ENCODE measurements at places on chromosomes 3 and 15.

DNA sequence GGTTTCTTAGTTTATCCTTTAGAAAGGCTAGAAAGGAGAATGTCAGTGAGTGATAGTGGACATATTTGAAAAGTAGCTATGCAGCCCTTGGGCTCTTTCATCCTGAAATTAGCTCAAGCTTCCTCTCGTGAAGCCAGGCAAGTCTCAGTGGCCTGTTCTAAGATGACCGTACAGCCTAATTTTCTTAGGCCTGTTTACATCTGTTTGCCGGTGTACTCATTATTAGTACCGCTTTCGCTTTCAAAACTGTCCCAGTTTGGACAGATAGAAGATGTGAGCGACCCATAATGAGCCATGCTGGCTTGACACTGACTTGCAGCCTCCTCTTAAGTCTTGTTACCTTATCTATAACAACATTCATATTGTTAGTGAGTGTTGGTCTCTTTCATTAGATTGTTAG is 5.7 kb upstream of the ARL14 start:
- DNase-seq = no peak

- DNase-seq = no peak
Observed at GRCh38 chr3:62798000-62798399, 77.2 kb downstream of the CADPS start.

DNA sequence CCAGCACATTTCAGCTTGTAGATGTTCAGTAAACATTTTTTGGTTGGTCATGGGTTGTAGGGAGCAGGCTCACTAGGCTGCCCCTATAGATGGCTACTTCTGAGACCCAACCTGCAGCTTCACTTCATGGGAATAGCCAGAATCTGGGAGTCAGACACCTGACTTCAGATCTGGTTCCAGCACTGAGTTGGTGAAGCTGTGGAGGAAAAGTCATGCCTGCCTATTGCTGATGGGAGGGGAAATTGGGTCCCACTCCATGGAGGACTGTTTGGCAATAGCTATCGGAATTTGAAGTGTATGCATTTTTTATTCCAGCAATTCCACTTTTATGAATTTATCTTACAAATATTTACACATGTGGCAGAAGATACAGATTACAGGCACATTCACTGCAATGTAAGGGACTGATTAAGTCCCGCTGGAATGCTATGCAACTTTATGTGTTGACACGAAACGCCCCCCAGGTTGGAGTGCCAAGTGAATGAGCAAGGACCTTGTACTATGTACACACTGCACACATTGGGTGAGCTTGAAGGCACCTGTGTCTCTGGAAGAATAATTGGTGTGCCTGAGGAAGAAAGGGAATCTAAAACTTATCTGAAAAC is 7.8 kb upstream of the CCR1 start:
- peak; percentile 36 for DNase-seq

DNA sequence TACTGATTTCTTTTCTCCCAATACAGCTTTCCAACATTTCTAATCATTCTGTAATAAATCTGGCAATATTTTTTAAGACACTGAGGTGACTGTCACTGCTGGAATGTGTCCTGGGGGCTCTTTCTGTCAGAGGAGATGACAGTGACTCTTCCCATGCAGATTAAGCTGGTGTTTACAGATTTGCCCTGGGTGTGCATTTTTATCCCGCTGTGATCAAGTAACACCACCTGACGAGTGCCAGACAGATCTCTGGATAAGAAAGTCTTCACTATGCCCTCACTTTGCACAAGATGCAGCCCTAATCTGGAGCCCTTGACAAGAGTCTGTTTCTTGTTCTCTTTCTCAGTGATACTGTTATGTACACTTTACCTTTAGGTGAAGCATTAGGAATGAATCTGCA is 477.7 kb downstream of the ZIC1 start:
- no peak for DNase-seq

- DNase-seq = no peak
Observed at GRCh38 chr15:100118546-100118945, 223.2 kb downstream of the ADAMTS17 start.

GRCh38 chr3:154356009-154356408 is 31.7 kb upstream of the DHX36 start:
- DNase-seq = no peak

- DNase-seq = no peak
Observed at GRCh38 chr3:172467170-172467824, 19.0 kb upstream of the GHSR start.

GRCh38 chr3:152226176-152226575 is 42.6 kb upstream of the MBNL1 start:
- DNase-seq = no peak

DNA sequence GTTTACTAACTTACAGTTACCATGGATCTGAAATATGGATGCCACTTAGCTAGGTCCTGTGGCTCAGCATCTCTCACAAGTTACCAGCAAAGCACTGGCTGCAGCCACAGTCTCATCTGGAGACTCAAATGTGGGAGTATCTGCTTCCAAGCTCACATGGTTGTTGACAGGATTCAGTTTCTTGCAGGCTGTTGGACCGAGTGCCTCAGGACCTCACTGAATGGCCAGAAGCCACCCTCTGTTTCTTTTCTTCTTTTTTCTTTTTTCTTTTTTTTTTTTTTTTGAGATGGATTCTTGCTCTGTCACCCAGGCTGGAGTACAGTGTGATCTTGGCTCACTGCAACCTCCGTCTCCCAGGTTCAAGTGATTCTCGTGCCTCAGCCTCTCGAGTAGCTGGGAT is 20.1 kb upstream of the AMOTL2 start:
- no peak for DNase-seq

- no peak for DNase-seq
Observed at GRCh38 chr3:155495387-155495786, 201.9 kb upstream of the STRIT1 start.

DNA sequence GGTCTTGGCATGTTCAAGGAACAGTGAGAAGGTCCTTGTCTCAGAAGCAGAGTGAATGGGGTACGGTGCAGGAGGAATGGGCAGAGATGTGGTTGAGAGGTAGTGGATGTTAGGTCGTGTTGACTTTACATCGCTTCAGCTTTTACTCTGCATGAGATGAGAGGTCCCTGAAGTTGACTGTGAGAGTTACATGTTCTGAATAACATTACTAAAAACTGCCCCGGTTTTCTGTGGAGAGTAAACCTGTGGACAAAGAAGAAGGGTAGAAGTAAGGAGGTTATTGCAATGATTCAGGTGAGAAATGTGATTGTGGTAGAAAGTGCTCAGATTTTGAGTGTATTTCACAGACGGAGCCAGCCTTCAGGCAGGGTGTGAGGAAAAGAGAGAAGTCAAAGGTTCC is 105.6 kb downstream of the ARNT2 start:
- no peak for DNase-seq

DNA sequence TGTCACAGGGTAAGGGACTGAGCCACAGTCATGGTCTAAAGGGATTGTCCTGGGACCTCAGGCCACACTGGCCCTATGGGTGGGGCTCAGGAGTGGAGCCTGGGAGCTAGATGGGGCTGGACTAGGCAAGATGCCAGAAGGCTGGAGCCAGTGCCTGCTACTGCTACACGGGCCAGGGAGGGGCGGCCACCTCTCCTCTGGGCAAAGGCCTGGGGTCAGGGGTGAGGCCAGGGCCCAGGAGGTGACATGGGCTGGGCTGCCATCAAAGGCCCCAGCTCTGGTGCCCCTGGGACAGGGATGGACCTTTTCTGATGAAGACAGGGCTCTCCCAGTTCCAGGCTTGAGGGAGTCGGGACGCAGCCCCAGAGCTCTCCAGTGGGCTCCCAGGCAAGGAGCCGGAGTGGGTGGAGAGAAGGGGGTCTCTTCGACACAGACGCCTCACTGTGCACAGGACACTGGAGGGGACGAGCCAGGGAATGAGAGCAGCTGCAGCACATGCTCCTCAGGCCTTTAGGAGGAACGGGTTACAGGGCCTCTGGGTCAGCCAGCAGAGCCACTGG is 62.1 kb upstream of the IQSEC1 start:
- no peak for DNase-seq

GRCh38 chr3:72018343-72018984 is 233.5 kb upstream of the PROK2 start:
- DNase-seq = no peak

DNA sequence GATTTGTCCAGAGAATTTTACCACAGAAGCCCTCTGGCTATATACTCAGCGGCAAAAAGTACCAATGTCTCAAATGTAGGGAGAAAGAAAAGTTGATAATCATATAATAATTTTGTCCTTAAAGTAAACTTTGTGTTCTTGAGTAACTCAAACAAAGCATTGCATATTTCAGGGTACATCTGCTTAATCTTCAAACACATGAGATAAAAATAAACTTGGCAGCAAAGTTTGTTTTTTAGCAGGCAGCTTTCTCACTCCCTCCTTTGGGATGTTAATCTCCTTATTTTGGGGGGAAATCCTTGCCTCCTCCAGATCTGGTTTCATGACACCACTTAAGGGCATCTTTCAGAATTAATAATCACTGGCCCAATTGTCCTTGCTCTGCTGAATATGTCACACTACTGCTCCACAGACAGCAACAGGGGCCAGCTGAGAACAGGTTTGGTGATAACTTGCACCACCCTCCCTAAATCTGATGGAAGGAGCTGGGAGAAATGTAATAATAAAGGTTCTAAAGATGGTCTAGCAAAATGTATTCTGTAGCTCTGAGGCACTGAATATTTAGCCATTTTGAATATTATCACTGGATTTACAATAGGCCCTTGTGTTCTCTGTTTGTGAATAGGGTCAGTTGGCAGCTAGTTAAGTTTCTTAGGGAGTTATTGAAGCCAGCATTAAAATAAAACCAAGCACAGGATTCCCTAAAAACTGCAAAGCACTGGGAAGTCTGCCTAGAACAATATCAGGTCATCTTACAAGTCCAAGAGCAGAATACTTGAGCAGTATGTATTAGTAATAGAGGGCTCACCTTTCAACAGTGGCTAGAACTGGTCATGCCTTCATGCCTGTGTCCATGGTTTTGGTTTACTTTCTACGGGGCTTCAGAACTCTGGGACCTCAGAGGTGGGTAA is 79.2 kb downstream of the EFL1 start:
- peak; percentile 43 for DNase-seq

- DNase-seq = no peak
Observed at GRCh38 chr3:78244136-78244535, 1204.2 kb downstream of the ROBO2 start.

- no peak for DNase-seq
Observed at GRCh38 chr3:93994056-93994455, 14.1 kb downstream of the ARL13B start.

- DNase-seq = no peak
Observed at GRCh38 chr3:139527265-139527664, 12.3 kb downstream of the RBP1 start.

DNA sequence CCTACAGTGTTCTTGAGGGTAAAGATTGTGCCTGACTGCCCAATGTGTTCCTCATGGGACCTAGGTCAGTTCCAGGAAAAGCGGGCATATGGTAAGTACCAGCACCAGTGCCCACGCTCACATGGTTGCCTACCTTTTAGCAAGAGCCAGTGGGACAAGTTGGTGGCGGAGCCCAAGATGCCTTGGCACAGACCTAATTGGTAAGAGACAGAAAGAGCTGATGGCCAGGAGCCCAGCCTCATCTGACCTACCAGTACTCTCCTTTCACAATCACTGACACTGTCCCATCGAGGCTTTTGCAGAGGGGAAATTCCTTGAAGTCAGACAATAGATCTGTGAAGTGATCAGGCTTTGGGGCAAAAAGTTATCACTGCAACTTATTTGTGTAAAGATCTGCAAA is 98.4 kb upstream of the BCL6 start:
- DNase-seq = no peak

GRCh38 chr3:135766115-135766514 is 199.4 kb upstream of the PPP2R3A start:
- no peak for DNase-seq

DNA sequence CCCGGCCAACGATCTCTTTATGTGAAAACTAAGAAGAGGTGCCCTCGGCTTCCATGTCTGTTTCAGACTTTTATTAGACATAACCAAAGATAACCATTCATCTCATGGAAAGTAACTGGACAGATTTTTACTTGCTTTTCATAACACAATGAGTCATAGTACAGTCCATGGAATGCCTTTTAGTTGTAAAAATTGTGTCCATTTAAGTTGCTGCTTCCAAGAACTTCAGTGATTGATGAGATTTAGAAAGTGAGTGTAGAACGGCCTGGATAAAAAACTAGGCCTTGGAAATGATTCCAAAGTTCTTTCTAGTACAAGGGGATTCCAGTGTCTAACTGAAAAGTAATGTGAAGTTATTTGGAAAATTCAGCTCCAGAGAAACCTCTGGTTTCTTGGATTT is 10.8 kb downstream of the EIF2AK4 start:
- DNase-seq = peak; percentile 50
